ENCODE measurements at places on chromosomes 3 and 15. TPM values are rescaled to one million over a fixed set of nuclear protein-coding genes. Genes with fewer than 3 reads are reported as not detected.

- H3K4me1 ChIP-seq: peaks cover 14% of the 10 kb centered on the region
- H3K27ac ChIP-seq: no peak overlapping the region
- H3K36me3 ChIP-seq: no peaks in the 10 kb centered on the region
- H3K4me3 ChIP-seq: no peak overlapping the region
- no peak for DNase-seq
Measured at GRCh38 chr3:129598000-129598381, 8.5 kb downstream of the PLXND1 start.

DNA sequence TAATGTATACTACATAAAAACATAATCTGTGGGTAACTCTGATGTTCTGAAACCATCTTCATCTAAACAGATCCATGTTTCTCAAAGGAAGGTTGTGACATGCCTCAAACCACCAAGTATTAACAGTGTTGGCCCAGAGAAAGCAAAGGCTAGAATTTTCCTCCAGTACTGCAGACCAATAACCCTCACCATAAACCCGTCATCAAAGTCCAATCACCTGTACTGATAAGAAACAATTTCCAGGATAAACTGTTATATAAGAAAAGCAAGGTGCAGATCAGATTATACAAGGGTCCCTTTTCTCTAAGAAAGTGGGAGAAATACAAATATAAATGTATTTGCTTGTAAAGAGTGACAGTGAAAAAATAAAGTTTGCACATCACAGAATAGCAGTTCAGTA lies 32.3 kb downstream of the TBC1D2B start:
- DNase-seq: no peak
- H3K27me3 ChIP-seq: no peaks in the 10 kb centered on the region
- no peak overlapping the region for H3K27ac ChIP-seq
- H3K36me3 ChIP-seq: no peaks in the 10 kb centered on the region

DNA sequence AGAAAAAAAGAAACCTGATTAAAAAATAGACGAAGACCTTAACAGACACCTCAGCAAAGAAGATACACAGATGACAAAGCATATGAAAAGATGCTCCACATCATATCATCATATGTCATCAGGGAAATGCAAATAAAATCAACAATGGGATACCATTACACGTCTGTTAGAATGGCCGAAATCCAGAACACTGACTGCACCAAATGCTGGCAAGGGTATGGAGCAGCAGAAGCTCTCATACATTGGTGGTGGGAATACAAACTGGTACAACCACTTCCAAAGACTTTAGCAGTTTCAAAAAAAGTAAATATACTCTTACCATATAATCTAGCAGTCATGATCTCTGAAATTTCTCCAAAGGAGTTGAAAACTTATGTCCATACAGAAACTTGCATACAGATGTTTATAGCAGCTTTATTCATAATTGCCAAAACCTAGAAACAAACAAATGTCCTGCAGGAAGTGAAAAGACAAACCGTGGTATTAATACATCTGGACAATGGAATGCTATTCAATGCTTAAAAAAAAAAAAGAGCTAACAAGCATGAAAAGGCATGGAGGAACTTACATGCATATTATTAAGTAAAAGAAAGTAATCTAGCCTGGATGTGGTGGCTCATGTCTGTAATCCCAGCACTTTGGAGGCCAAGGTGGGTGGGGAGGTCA lies 107.4 kb downstream of the HES1 start:
- no peaks in the 10 kb centered on the region for H3K36me3 ChIP-seq
- no peaks in the 10 kb centered on the region for H3K4me1 ChIP-seq
- no peak overlapping the region for H3K27ac ChIP-seq

DNA sequence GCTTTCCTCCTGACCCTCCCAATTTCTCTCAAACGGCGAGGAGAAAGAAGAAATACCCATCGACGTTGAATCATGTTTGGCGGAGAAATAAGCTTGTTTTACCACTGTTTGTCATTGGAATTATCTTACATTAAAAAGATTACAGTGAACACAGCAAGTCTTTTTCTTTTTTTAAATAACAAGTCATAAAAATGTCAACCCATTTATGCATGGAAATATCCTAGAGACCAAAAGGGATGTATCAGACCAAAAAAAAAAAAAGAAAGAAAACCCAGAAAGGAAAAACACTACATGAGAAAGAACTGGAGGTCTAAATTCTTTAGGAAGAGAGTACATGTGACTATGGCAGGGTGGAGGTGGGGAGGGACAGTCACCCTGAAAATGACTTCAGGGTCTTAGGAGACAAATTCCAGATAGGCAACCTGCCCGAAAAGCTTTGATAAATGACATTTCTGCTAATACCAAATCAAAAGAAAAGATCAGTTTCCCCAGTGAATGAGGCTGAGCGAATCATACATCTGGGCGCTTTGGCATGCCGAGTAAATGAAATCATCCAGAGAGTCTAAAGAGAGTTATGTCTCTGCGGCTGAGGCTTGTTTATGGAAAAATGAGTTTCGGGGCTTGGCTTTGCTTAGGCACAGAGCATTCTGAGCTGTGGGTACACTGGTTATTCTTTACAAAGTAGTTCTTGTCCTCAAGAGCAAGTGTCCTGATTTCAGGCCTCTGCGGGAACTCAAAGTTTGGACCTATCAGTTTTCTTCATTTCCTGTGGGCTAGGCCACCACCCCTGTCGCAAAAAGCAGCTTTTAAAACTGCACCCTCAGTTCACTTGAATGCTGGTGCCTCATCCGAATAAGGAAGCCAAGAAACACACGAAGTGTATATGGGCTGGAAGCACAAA lies 110.1 kb upstream of the TGFBR2 start:
- no peaks in the 10 kb centered on the region for H3K36me3 ChIP-seq
- H3K4me1 ChIP-seq: peaks cover 32% of the 10 kb centered on the region
- H3K27ac ChIP-seq: no peak overlapping the region
- no peak for DNase-seq
- H3K4me3 ChIP-seq: no peak overlapping the region

DNA sequence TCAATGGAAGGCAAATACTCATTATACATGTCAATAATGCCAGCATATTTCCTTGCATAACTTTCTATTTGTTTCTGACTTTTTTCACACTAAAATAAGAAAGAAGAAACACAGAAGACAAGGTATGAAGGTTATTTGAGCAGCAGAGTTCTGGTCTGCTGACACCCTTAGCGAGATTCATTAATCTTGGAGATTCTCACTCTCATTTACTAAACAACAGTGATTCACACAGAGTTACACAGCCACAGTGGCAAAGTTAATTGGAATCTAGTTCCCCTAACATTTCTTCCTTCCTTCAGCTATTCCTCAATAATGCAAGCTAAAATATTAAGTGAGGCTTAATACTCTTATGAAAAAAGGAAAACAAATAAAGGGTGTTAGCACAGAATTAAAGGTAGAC lies 1044.0 kb downstream of the IGSF11 start:
- H3K4me3 ChIP-seq: no peak overlapping the region
- H3K27me3 ChIP-seq: no peaks in the 10 kb centered on the region
- no peak overlapping the region for H3K27ac ChIP-seq
- DNase-seq: no peak
- H3K4me1 ChIP-seq: no peaks in the 10 kb centered on the region
- no peaks in the 10 kb centered on the region for H3K36me3 ChIP-seq

DNA sequence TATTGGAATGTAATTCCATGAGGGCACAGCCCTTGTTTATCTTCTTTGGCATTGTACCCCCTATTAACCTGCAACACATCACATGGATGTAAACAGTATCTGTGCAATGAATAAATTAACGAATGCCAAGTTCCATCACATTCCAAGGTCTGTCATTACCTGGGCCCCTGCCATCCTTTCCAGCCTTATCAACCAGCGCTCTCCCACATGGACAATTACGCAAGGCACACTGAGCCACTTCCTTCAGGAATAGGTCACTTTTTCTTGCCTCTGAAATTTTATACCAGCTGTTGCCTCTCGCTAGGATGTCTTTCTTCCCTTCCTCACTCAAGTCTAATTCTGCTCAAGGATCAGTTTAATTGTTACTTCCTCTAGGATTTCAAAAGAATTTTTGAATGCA lies 1051.8 kb upstream of the CFAP20DC start:
- no peaks in the 10 kb centered on the region for H3K27me3 ChIP-seq
- no peaks in the 10 kb centered on the region for H3K36me3 ChIP-seq
- H3K4me3 ChIP-seq: no peak overlapping the region
- no peak for DNase-seq
- no peak overlapping the region for H3K27ac ChIP-seq
- no peaks in the 10 kb centered on the region for H3K4me1 ChIP-seq

GRCh38 chr3:129593230-129593594 lies 13.3 kb downstream of the PLXND1 start:
- H3K36me3 ChIP-seq: no peaks in the 10 kb centered on the region
- H3K4me3 ChIP-seq: no peak overlapping the region
- no peak overlapping the region for H3K27ac ChIP-seq
- DNase-seq: no peak
- no peaks in the 10 kb centered on the region for H3K27me3 ChIP-seq

DNA sequence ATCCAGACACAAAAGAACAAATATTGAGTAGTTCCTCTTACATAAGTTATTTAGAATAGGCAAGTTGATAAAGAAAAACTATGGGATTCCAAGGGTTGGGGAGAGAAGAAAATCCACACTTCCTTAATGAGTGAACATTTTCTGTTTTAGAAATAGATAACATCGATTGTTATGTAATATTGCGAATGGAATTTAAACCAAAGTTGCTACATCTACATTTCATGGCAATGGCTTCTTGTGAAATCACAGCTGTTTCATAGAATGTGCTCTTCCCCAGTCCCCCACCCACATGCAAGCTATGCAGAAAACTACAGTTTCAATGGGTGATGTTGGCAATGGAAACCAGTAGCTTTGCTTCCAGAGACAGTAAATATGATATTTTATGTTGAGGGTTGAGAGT lies 1639.5 kb downstream of the SI start:
- DNase-seq: no peak
- no peak overlapping the region for H3K27ac ChIP-seq
- H3K36me3 ChIP-seq: no peaks in the 10 kb centered on the region

DNA sequence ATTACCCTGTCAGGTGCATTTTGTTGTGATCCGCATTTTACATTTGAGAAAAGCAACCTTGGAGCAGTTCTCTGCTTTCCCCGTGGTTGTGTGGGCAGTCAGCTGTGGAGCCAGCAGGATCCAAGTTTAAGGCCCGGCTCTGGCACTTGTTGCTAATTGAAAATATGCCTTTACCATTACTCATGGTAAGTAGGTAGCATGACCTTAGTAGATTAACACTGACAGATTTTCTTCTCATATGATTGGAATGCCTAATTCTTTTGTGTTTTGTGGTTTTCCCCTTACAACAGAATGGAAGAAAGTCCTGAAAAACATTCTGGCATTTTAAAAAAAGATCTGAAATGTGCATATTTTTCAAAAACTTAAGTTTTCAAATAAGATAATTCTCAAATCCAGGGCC lies 246.5 kb upstream of the LRRN1 start:
- no peaks in the 10 kb centered on the region for H3K4me1 ChIP-seq
- no peaks in the 10 kb centered on the region for H3K36me3 ChIP-seq
- H3K27ac ChIP-seq: no peak overlapping the region

DNA sequence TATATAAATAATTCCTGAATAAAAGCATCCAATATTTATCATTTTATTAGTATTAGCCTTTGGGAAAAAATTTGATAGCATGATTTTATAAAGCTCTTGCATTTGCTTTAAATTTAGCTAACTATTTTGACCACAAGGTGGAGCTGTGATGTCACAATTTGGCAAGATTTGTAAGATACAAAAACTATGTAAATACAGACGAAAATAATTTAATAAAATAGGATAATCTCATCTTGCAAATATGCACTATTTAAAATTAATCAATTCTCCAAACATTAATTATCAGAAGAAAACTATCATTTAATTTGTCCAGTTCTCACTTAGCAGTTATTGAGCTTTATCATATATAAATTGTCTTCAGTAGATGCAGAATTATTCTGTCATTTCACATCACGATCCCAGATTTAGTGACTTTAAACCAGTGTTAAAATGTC lies 95.4 kb downstream of the PLOD2 start:
- H3K27ac ChIP-seq: no peak overlapping the region
- no peaks in the 10 kb centered on the region for H3K36me3 ChIP-seq
- no peaks in the 10 kb centered on the region for H3K27me3 ChIP-seq
- DNase-seq: peak; percentile 18

DNA sequence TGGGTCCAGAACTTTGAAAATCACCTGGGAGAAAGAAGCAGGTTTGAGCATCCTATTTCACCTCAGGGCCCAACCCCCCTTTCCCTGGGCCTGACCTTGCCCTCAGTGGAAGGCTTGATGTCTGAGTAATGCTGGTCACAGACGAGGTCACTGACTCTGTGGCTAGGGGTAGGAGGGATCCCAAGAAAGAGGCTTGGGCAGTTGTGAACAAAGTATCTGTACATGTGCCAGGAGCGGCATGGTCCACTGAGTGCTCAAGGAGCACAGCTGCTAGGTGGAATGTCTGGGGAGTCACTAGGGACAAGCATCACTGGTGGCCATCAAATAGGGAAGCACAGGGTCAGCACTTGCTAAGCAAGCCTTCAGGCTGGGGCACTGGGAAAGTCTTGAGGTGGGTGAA lies 7.3 kb downstream of the CCDC71 start:
- H3K27ac ChIP-seq: no peak overlapping the region
- DNase-seq: no peak
- no peak overlapping the region for H3K4me3 ChIP-seq
- H3K4me1 ChIP-seq: no peaks in the 10 kb centered on the region
- H3K36me3 ChIP-seq: no peaks in the 10 kb centered on the region
- no peaks in the 10 kb centered on the region for H3K27me3 ChIP-seq

DNA sequence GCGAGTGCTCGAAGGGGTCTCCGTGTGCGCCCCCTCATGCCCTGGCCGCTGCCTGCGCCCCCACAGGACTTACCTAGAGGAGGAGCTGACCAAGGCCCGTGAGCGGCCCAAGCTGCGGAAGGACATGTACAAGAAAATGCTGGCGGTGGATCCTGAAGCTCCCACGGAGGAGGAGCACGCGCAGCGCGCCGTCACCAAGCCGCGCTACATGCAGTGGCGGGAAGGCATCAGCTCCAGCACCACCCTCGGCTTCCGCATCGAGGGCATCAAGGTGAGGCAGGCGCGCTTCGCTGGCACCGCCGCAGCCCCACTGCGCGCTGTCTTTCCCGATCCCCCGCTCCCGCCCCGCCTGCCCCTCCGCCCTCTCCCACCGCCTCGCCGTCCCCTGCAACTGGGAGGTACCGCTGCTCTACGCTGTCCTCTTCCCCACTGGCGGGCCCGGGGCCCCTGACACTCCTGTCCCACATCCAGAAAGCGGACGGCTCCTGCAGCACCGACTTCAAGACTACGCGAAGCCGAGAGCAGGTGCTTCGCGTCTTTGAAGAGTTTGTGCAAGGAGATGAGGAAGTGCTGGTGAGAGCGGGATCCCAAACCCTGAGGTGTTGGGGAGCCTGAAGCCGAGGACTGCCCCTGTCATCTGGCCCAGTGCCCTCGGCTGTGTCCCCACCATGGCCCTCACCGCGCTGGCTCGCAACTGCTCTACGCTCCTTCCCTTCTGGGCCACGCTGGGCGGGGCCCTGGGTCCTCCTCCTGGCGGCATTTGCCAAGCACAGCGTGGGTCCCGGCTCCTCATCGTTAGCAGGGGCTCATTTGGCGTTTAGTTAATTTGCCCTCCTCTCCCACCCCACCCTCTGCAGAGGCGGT lies 8.5 kb downstream of the ITPKA start:
- no peak overlapping the region for H3K27ac ChIP-seq
- H3K27me3 ChIP-seq: peaks cover 12% of the 10 kb centered on the region
- peaks cover 43% of the 10 kb centered on the region for H3K4me1 ChIP-seq
- DNase-seq: peak; percentile 66

GRCh38 chr3:123378409-123378915 lies 70.4 kb downstream of the ADCY5 start:
- no peak overlapping the region for H3K27ac ChIP-seq
- no peaks in the 10 kb centered on the region for H3K4me1 ChIP-seq

Gene PLA2G4D
- not detected for total RNA-seq

Gene CHRNA7
- not detected for total RNA-seq

Gene ASTE1
- 23.0 TPM for total RNA-seq

Gene VGLL4
- 29.0 TPM for total RNA-seq
